ENCODE measurements at places on chromosomes 4 and X.
A peak's percentile ranks its signal among the peaks of the same experiment; 100 is the strongest.

DNA sequence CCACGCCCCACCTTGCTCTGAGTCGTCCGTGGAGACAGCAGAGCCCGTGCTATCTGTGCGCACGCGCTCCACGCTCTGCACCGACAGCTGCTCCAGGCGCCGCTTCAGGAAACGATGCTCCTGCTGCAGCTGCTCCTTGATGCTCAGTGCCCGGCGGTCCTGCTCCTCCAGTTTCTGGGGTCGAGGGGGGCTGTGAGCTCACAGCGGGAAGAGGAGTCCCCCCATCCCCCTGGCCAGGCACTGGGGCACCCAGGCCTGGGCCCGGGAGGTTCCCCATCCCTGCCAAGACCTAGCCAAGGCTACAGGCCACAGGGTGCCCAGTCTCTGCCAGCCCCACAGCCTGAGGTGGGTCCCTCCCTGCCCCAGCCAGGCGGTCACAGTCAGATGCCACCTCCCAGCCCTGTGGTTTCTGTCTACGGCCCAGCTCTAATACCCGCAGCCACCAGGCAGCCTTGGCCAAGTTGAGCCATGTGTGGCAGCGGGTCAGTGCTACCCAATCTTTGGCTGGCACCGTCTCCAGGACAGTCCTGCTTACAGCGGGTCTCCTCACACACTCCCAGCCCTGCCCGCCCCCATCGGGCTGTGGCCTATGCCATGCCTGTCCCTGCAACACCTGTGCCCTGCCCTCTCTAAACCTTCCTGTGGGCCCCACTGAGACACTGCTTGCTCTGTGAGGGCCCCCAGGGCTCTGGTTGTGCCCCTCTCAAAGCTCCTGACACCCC, 9.3 kb upstream of the HAUS3 start:
- H3K27ac ChIP-seq = no peak overlapping the region
- H3K36me3 ChIP-seq = peaks cover 12% of the 10 kb centered on the region
- DNase-seq = no peak
- H3K27me3 ChIP-seq = no peaks in the 10 kb centered on the region
- no peak overlapping the region for H3K4me3 ChIP-seq

- no peak for DNase-seq
- peaks cover 1% of the 10 kb centered on the region for H3K27me3 ChIP-seq
- no peak overlapping the region for H3K4me3 ChIP-seq
- H3K27ac ChIP-seq = no peak overlapping the region
- H3K4me1 ChIP-seq = peaks cover 11% of the 10 kb centered on the region
- H3K36me3 ChIP-seq = peaks cover 2% of the 10 kb centered on the region
Measured at GRCh38 chr4:89539374-89539773, 231.8 kb upstream of the GPRIN3 start.

DNA sequence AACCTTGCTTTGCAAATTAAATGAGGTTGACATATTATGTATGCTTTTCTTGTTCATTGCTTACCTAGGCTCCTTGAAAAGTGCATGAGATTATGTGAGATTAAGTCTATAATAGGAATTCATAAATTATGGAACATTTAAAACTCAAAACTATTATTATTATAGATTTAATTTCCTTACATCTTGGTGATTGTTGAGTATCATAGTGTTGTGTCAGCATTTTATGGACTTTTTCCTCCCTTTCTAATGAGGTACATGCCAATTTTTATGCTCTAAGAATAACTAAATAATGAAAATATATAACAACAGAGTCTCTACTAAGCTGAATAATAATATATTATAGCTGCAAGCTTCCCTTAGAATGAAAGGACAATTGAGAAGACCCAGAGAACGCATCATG, 848.8 kb upstream of the AADAT start:
- peaks cover 2% of the 10 kb centered on the region for H3K4me1 ChIP-seq
- no peak overlapping the region for H3K4me3 ChIP-seq
- no peak overlapping the region for H3K27ac ChIP-seq
- peaks cover 17% of the 10 kb centered on the region for H3K36me3 ChIP-seq
- no peaks in the 10 kb centered on the region for H3K27me3 ChIP-seq
- no peak for DNase-seq

DNA sequence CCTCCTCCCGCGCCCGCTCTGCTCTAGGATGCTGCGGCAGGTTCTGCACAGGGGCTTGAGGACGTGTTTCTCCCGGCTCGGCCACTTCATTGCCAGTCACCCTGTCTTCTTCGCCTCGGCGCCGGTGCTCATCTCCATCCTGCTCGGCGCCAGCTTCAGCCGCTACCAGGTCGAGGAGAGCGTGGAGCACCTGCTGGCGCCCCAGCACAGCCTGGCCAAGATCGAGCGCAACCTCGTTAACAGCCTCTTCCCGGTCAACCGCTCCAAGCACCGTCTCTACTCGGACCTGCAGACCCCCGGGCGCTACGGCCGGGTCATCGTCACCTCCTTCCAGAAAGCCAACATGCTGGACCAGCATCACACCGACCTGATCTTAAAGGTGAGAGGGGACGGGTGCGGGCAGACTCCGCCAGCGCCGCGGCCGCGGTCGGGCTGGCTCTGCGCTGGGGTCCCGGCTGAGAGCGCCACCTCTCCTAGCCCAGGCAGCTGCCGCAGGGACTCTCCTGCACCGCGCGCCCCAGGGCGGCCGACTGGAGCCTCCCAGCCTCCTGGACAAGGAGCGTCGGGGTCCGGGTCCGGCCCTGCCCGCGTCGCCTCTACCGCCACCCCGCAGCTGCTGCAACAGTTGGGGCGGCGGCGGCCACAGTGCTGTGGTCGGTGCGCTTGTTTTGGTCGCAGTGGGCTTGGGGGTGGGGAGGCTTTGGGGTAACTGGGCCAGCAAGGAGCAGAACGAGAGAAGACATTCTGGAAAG, at the start of gene PTCHD1:
PTCHD1 (plus strand) TSS at position 2 of the 752 bp plus-strand sequence; CDS start at position 29, 27 bp downstream.
- peak within 1 kb of the TSS; percentile 71 for H3K27ac ChIP-seq
- H3K4me3 ChIP-seq = peak within 1 kb of the TSS; percentile 81
- H3K36me3 ChIP-seq = no peaks in the 10 kb centered on the region
- peaks cover 91% of the 10 kb centered on the region for H3K27me3 ChIP-seq

DNA sequence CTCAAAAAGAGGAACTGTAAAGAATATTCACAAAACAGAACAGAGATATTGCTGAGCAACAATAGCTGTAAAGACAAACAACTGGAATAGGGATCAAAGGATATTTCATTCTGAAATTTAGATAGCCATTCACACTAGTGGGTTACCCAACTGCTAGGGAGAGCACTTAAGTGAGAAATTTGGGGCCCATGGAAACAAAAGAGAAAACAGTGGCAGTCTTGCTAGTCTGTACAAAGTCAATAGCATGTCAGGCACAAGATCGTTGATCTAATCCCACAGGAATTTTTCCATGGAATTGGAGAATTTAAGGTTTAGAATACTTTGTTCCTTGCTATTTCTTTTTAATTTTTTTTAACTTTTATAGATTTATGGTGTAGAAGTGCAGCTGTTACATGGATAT, 467.0 kb downstream of the PCDH18 start:
- no peak overlapping the region for H3K4me3 ChIP-seq
- no peak overlapping the region for H3K27ac ChIP-seq
- no peaks in the 10 kb centered on the region for H3K27me3 ChIP-seq
- H3K36me3 ChIP-seq = no peaks in the 10 kb centered on the region
- DNase-seq = no peak
- H3K4me1 ChIP-seq = no peaks in the 10 kb centered on the region

GRCh38 chr4:129852434-129852833, 756.5 kb downstream of the C4orf33 start:
- H3K4me1 ChIP-seq = no peaks in the 10 kb centered on the region
- H3K27me3 ChIP-seq = no peaks in the 10 kb centered on the region
- H3K27ac ChIP-seq = no peak overlapping the region
- no peak for DNase-seq
- no peaks in the 10 kb centered on the region for H3K36me3 ChIP-seq

DNA sequence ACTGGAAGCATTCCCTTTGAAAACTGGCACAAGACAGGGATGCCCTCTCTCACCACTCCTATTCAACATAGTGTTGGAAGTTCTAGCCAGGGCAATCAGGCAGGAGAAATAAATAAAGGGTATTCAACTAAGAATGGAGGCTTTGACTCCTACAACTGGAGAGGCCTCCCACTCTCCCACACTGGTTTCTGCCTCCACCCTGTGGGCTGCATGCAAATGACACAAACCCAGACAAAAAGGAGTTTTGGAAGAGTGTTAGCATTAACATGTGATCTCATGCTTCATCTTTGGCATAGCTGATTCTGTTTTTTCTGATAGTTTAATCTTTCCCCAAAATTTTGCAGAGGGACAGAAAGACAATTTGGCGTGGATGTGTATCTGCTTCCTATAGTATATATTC, 80.8 kb upstream of the IQCM start:
- H3K36me3 ChIP-seq = no peaks in the 10 kb centered on the region
- no peak overlapping the region for H3K27ac ChIP-seq
- H3K4me1 ChIP-seq = peaks cover 11% of the 10 kb centered on the region

DNA sequence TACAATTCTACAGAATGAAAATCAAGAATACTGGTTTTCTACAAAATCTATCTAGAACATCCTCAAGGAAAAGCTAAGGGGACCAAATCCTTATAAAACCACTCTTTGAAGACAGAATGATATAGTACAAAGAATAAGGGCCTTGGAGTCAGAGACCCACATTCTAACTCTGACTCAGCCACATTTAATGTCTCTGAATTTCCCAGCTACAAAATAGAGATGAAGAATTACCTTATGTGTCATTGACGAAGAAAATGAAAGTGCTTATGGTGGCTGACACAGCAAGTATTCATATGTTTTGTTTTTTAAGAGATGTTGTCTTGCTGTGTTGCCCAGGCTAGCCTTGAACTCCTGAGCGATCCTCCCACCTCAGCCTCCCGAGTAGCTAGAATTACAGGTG, 35.9 kb upstream of the CXorf38 start:
- DNase-seq = no peak
- H3K4me1 ChIP-seq = no peaks in the 10 kb centered on the region
- no peak overlapping the region for H3K4me3 ChIP-seq
- no peak overlapping the region for H3K27ac ChIP-seq
- peaks cover 12% of the 10 kb centered on the region for H3K36me3 ChIP-seq

- H3K4me3 ChIP-seq = no peak overlapping the region
- DNase-seq = no peak
- H3K36me3 ChIP-seq = no peaks in the 10 kb centered on the region
- peaks cover 11% of the 10 kb centered on the region for H3K4me1 ChIP-seq
- H3K27ac ChIP-seq = no peak overlapping the region
Measured at GRCh38 chr4:145957302-145957701, 18.7 kb upstream of the ZNF827 start.

DNA sequence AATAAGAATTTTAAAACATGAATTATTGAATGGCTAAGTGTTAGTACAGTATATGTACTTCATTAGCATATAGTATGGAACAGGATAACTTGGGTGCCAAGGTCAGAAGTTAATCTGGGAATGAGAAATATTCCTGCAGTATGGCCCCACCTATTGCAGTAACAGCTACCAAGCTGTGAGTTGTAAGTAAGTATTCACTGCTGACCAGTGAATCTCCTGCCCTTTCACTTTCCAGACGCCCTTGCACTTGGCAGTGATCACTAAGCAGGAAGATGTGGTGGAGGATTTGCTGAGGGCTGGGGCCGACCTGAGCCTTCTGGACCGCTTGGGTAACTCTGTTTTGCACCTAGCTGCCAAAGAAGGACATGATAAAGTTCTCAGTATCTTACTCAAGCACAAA, 105.1 kb downstream of the NFKB1 start:
- no peak overlapping the region for H3K4me3 ChIP-seq
- H3K4me1 ChIP-seq = no peaks in the 10 kb centered on the region
- no peak for DNase-seq
- H3K36me3 ChIP-seq = peaks cover 30% of the 10 kb centered on the region
- H3K27me3 ChIP-seq = no peaks in the 10 kb centered on the region
- no peak overlapping the region for H3K27ac ChIP-seq

DNA sequence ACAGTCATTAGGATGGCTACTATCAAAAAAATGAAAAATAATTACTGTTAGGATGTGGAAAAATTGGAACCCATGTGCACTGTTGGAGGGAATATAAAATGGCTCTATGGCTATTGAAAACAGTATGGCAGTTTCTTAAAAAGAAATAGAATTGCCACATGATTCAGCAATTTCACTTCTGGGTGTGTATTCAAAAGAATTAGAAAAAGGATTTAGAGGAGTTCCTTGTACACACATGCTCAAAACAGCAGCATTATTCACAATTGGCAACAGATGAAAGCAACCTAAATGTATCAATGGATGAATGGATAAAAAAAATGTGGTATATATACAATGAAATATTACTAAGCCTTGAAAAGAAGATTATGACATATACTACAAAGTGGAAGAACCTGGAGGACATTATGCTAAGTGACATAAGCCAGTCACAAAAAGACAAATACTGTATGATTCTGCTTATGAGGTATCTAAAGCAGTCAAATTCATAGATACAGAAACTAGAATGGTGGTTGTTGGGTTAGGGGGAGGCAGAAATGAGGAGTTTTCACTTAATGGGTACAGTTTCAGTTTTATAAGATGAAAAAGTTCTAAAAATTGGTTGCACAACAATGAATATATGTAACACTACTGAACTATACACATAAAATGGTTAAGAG, 123.2 kb downstream of the ELOVL6 start:
- H3K4me1 ChIP-seq = peaks cover 11% of the 10 kb centered on the region
- no peak overlapping the region for H3K4me3 ChIP-seq
- DNase-seq = no peak
- H3K36me3 ChIP-seq = peaks cover 22% of the 10 kb centered on the region
- H3K27me3 ChIP-seq = no peaks in the 10 kb centered on the region

- DNase-seq = no peak
- no peak overlapping the region for H3K27ac ChIP-seq
- H3K36me3 ChIP-seq = no peaks in the 10 kb centered on the region
- H3K4me3 ChIP-seq = no peak overlapping the region
Measured at GRCh38 chr4:150493851-150494250, 88.1 kb upstream of the MAB21L2 start.

GRCh38 chr4:65139998-65140397, 530.3 kb downstream of the EPHA5 start:
- no peaks in the 10 kb centered on the region for H3K27me3 ChIP-seq
- DNase-seq = no peak
- no peak overlapping the region for H3K27ac ChIP-seq
- H3K36me3 ChIP-seq = no peaks in the 10 kb centered on the region
- no peak overlapping the region for H3K4me3 ChIP-seq

GRCh38 chr4:35925806-35926205, 318.5 kb downstream of the ARAP2 start:
- no peak overlapping the region for H3K27ac ChIP-seq
- DNase-seq = no peak
- no peaks in the 10 kb centered on the region for H3K4me1 ChIP-seq
- no peaks in the 10 kb centered on the region for H3K36me3 ChIP-seq
- no peak overlapping the region for H3K4me3 ChIP-seq

DNA sequence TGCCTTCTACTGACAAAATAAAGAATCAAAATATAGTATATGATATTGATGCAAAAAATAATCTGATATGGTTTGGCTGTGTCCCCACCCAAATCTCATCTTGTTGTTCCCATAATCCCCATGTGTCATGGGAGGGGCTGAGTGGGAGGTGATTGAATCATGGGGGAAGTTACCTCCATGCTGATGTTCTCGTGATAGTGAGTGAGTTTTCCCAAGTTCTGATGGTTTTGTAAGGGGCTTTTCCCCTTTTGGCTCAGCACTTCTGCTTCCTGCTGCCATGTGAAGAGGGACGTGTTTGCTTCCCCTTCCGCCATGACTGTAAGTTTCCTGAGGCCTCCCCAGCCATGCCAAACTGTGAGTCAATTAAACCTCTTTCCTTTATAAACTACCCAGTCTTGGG, 70.2 kb downstream of the TMEM165 start:
- no peak for DNase-seq
- H3K27me3 ChIP-seq = no peaks in the 10 kb centered on the region
- peaks cover 20% of the 10 kb centered on the region for H3K36me3 ChIP-seq
- H3K4me3 ChIP-seq = no peak overlapping the region

GRCh38 chrX:72060921-72061490, 70.7 kb downstream of the RTL5 start:
- no peak overlapping the region for H3K4me3 ChIP-seq
- no peak overlapping the region for H3K27ac ChIP-seq
- DNase-seq = no peak

GRCh38 chr4:72215198-72215597, 183.4 kb downstream of the NPFFR2 start:
- peaks cover 2% of the 10 kb centered on the region for H3K4me1 ChIP-seq
- no peak overlapping the region for H3K4me3 ChIP-seq
- H3K27ac ChIP-seq = no peak overlapping the region
- H3K27me3 ChIP-seq = no peaks in the 10 kb centered on the region
- DNase-seq = no peak

Measured in mesothelial cell of epicardium (in vitro differentiated cells).